Suppressor macrophage treated with lipopolysaccharide for 1 hour (primary cell): ENCODE measurements at places on chromosomes 7 and 10.
A peak's percentile ranks its signal among the peaks of the same experiment; 100 is the strongest.

- peak; percentile 4 for DNase-seq
Observed at GRCh38 chr10:98858525-98858924, 377.1 kb downstream of the HPSE2 start.

DNA sequence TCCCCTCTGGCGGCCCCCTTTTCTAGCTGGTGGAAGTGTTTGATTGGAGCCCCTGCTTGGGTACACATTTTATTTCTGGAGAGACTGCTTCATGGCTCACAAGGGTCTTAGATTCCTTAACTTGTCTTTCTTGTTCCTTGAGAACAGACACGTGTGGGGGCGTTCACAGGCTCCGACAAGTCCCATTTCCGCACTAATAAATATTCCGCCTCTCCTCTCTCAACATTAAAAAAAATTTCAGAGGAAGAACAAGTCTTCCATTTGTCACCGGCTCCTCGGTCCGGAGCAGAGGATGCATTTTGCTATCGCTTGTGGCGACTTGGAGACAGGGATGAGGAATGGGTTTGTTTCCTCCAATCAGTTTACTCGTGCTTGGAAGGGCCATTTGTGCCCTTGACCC, 134.0 kb upstream of the PODXL start:
- DNase-seq: no peak

- no peak for DNase-seq
Observed at GRCh38 chr7:105461518-105461917, 60.6 kb downstream of the PUS7 start.

DNA sequence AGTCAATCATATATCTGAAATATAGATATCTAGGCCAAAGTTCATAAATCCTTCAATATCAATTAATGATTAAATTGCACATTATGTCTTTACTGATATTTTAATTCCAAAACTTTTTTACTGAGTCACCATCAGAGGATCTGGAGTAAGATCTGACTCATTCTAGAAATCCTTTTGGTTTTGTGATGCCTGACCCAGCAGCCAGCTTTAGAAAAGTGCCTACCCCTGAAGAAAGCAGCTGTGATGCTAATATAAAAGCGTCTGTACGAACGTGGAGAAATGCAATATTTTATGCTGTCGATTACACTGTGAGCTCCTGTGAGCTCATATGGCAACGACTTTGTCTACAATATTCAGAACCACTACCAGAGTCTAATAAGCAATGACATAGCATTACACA, 142.5 kb upstream of the LRRTM3 start:
- no peak for DNase-seq

GRCh38 chr7:121235201-121235600, 93.6 kb upstream of the WNT16 start:
- no peak for DNase-seq

DNA sequence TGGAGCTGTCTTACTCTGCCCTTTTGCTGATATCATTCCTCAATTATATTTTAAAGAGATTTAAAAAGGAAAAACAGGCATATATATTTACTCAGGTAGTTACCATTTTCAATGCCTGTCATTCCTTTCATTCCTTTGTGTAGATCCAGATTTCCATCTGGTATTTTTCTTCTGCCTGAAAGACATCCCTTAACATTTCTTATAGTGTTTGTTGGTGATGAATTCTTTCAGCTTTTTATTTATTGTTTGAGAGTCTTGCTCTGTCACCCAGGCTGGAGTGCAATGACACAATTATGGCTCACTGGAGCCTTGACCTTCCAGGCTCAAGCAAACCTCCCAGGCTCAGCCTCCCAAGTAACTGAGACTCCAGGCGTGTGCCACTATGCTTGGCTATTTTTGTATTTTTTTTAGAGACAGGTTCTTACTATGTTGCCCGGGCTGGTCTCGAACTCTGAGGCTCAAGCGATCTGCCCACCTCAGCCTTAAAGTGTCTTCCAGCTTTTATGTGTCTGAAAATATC, 5.6 kb upstream of the POM121 start:
- DNase-seq: no peak
